Activated CD4-positive, CD25-positive, alpha-beta regulatory T cell treated with anti-CD3 and anti-CD28 coated beads, Interleukin-2, amount 50 U/mL, for 72 hours (primary cell): ENCODE measurements at places on chromosomes 3 and 15.

DNA sequence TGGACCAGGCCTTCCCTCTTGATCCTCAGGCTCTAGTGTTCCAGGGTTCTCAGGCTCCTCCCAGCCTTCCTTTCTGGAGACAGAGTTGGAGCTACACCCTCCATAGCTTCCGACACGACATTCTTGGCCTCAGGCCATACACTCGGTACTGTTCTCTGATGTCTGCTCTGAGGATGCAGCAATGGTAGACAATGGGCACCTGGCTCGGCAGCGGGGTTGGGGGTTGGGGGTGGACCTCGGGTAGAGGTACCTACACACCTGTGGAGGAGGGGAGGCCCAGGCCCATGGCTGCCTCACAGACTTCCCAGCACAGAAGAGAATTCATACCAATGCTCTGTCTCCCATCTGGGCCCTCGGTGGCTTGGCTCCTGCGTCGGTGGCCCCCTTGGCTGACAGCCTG is 21.4 kb downstream of the CCDC13 start:
- DNase-seq, result no peak

DNA sequence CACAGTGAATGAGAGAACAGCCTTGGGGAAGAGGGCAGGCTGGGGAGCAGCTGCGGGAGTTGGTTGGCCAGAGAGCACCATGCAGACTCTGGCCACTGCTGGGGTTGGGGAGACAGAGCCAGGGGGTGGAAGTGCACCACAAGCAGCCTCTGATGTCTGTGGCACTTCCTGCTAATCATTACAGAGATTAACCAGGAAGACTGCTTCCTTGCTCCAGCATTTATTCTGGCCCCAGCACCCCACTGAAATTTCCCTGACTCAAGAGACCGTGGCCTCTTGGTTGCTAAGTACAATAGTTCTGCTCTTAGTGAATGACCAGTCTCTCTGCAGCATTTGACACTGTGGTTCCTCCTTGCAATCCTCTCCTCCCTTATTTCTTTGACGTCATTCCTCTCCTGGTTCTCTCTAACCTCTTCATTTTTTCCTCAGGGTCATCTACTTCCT is 266.2 kb upstream of the ROPN1 start:
- no peak for DNase-seq

DNA sequence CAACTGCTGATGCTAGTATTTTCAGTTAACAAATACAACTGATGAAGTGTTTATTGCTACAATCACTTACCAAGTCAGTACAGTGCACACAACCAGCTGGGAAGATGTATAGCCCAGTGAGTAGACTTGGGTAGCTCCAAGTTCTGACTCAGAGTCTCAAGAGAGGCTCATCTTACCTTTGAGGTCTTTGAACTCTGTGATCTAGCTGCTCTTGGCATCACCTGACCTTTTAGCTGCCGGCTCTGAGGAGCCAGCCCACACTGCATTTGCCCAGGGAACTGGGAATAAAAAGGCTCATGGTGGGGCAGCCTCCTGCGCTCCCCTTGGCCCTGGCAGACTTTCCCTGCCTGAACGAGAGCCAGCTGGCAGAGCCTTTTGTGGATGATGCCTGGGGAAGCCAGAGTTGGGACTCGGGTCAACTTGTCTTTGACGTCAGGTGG is 82.6 kb downstream of the CEMIP start:
- DNase-seq, result no peak

DNA sequence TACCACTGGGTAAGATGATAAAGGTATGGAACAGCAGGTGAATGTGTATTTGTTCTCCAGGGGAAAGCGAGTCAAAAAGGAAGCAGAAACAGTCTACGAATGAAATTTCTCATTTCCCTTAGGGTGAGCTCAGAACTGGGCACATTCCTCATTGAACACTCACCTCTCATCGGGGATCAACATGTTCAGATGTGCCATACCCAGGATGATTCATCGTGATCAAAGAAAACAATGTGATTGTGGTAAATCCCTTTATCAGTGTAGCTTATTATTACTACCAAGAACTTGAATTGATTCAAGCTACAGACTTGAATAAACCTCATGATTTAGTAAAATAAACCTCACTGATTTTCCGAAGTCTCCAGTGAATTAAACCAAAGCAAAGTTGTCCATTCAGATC is 72.1 kb downstream of the GJD2 start:
- DNase-seq, result no peak

- no peak for DNase-seq
These were observed 31.2 kb upstream of the TMOD3 start for GRCh38 chr15:51798281-51798680.

GRCh38 chr15:88241461-88241860 is 15.1 kb downstream of the NTRK3 start:
- DNase-seq, result no peak

DNA sequence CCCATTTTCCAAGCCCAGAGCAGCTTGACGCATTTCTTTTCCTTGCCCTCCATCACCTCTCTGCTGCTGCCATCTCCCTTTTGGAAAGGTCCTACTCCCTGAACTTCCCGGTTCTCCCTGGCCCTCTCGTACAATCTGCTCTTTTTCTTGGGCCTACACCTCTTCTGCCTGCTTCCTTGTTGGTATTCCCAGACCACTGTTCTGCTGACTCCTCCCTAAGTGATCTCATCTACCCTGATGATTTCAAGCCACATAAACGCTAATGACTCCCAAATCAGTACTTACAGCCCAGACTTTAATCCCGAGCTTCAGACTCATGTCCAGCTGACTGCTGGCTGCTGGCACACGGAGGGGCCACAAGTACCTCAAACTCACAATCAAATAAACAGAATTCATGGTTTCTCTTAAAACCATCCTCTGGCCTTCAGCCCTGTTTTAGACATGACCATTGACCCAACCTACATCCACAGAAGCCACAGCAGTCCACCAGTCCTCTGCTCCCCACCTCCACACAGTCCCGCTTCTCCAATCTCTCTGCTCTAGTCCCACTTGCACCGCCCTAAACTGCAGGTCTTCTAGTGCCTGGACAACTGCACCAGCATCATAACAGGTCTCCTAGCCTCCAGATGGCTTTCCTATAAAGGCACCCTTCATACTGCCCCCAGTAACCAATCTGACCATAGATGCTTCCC is 57.6 kb downstream of the AAGAB start:
- DNase-seq, result no peak
